CMK (cell line): ENCODE measurements at places on chromosomes 11 and 22.

DNA sequence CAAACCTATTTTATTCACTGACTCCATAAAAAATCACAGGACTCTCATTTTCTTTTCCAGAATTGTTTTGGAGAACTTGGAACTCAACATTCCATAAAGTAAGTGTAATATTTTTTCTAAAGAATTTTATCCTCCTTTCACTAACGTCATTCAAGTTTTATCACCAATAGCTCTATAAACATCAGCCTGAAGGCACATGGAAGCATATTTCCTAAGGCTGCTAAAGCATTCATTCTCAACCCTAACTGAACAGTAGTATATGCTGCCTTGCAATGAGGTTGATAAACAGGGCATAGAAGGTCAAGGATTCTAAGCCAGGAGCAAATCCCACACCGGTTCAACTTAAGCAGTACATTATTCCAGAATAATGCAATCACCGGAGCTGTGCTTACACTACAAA, 273.9 kb downstream of the RAB38 start:
- no peak for DNase-seq

DNA sequence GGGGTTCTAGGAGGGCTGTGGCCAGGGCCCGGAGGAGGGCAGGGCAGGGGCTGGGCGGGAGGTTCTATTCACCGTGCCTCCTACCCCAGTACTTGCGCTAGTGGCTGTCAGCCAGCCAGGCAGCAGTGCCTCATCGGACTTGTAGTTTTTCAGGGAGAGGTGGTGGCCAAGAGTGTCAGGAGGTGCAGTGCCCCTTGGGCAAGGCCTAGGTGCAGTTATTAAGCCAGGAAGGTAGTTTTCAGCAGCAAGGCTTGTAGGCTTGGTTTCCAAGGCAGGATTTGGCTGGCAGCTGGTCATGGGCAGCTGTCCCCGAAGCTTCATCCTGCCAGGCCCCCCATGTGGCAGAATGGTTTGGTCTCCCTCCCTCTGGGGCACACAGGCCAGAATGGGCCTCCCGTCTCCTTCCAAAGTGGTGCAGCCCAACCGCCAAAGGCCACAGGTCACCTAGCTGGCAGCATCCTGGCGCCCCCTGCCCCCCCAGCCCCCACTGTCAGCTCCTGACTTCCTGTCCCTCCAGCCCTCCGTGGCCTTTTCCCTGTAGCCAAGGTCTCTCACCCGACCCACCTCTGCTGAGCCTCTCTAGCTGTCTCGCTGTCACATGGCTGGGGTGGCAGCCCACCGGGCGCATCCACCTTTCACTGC, 8.5 kb downstream of the CCDC88B start:
- DNase-seq, result no peak

DNA sequence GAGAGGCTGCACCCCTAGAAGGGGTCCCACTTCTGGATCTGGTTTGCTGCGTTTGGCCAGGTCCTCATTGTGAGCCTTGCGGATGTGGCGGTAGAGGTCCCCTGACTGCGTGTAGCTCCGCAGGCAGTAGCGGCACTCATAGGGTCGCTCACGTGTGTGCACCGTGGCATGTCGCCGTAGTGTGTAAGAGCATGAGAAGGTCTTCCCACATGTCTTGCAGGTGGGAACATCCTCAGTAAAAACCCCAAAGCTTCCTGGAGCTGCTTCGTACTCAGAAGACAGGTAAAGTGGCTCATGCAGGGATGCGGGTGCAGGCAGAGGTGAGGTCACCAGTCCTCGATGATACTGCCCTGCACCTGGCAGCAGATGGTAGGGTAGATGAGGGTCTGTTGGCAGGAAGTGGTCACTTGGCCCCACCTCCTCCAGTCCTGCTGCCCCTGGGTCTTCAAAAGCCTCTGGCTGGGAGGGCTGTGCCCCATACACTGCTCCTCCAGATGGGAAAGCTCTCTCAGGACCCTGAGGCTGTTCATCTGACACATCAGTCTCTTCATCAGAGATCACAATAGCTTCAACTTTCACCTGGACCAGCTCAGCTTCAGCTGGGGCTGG, 1.7 kb downstream of the ZBTB3 start:
- no peak for DNase-seq

DNA sequence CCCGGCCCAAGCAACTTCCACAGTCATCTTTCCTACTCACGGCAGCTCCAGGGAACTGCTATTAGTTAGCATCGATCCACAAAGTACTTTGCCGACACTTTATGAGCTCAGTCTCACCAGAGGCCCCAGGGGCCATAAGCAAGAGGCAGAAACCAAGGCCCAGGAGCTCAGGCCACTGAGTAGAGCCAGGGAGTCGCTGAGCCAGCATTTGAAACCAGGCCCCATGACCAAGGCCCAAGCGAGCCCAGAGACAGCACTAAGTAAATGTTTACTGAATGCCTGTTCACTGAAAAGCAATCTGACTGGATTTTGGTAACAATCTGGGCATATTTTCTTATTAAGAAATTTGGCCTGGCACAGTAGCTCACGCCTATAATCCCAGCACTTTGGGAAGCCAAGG, 43.3 kb downstream of the ARRB1 start:
- DNase-seq, result no peak

GRCh38 chr22:49206281-49206680, 621.4 kb downstream of the BRD1 start:
- no peak for DNase-seq

DNA sequence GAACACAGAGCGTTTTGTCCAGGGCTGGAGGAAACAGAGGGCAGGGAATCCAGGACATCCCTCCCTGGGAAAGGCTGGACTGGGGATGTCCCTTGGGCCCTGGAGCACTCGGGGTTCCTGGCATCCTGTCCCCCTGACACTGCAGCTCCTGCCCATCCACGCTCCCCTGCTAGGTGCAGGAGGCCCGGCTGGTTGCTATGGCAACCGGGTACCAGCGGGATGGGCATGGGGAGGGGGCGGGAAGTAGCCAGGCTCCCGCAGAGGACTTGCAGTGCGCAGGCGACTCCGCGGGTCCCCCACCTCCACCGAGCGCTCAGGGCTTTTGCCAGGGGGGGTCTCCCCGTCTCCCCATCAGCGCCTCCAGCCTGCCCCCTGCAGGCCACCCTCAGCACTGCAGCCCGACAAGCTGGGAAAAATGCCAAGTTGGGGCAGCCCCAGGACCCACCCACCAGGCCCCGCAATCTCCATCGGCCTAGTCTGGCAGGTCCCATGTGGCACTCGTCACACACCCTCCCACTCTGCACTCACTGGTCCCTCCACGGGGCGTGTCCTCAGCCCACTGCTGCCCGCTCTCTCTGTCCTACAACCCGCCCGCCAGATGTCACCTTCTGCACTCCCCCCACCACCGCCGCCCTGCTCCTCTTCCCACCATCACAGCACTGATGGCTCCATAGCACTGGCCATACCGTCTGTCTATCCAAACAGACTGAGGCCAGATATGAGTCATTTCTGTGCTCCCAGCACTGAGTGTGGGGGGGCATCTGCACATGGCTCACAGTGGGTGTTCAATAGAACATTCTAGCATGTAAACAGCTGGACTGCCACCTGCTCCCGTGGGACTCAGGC, 31.5 kb downstream of the KIAA0930 start:
- DNase-seq, result no peak

DNA sequence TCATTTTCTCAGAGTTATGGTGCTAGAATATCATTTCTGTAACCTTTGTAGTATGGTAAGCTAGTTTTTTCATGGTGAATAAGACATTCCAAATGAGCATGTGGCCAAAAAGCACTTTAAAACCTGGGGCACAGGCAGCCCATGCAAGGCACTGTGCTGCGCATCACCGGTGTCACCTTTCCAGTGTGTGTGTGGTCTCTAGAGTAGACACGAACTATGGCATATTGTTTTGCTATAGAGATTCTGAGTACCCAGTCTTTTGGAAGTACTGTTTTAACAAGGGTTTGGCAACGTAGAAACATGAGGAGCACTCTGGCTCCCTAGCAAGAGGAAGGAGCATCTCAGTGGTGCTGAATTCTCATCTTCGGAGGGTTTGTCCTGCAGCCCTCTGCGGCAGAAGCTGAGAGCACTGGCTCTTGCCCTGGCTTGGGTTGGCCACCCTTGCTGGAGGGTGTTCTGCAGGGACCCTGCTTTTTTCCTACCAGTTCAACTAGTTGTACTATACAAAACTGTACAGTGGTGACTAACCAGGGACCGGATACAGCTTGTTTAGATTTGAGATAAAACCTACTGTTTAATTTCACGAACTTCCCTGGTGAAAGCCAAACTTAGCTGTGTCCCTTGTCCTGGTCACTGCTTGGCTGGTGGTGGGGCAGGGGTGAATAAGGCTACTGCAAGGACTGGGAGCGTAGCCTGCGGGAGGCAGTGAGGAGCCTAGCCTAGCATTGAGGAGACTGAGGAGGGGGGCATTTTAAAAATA, 135.7 kb downstream of the ATXN10 start:
- no peak for DNase-seq

GRCh38 chr11:33742249-33742851, 6.1 kb upstream of the CD59 start:
- no peak for DNase-seq

- DNase-seq, result no peak
Measured at GRCh38 chr22:39750759-39751158, 142.8 kb downstream of the ENTHD1 start.

DNA sequence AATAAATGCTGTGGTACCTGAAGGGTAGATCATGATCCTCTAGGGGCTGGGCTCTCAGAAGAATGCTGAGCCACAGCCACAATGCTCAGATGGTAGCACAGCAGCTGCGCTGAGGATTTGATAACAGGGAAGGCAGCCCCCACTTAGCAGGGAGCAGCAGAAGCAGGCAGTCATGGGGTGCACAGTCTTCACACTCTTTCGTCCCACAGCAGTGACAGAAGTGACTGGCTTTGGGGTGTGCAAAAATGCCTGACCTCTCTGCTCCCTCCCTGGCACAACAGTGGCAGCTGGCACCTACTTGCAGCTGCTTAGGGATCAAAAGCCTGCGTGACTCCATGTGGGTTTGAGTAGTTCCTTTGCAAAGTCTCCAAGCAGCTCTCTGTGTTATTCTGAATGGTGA, 1349.8 kb upstream of the RAG2 start:
- no peak for DNase-seq

DNA sequence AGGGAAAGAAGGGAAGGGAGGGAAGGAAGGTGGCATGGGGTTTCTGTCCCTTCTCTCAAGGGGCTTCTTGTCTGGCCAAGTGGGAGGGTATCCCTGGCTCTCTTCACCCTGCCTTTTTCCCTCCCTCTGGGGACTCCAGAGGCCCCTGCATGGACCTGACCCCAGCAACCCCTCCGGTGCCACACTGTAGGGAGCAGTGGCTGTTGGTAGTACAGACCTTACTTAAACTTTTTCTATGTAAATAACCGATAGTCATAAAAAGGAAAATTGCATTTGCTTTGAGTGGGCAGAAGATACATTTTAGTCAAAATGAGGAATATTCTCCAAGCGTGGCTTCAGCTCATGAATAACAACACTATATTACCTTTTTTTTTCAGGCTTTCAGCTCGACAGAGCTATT, 1384.0 kb downstream of the BRD1 start:
- no peak for DNase-seq

DNA sequence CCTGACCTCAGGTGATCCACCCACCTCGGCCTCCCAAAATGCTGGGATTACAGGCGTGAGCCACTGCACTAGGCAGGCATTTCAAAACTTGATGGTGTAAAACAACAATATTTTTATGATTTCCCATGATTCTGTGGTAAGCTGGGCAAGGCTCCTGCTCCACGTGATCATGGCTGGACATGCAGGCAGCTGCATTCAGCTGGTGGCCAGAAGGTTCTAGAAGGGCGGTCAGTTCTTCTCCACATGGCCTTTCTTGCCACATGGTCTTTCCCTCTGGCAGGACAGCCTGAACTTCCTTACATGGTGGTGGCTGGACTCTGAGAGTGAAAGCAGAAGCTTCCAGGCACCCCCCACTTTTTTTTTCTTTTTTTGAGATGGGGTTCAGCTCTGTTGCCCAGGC, 9.9 kb upstream of the RASD2 start:
- no peak for DNase-seq

DNA sequence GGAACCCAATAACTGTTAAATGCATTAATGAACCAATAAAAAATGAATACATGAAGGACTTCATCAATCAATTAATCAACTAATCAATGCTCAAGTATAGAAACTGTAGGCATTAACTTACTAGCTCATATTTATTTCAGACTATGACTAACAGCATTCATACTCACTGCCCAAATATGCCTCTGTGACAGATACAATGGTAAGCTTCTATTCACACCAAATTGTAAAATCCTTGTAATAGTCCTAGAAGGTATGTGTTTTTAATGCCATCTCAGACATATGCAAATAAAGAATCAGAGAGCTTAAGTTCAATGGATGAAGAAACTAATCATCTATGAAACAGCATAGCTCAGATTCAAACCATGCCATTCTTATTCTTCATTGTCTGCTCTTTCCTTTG, 1253.6 kb upstream of the TENM4 start:
- no peak for DNase-seq

- DNase-seq, result peak; percentile 58
Measured at GRCh38 chr11:65043881-65044501, 3.0 kb downstream of the SAC3D1 start.

GRCh38 chr22:44701824-44702478, at the start of gene PRR5:
Gene PRR5 (plus strand): TSS chr22:44702204. CDS start chr22:44702475, 271 bp downstream.
- DNase-seq, result peak; percentile 93

GRCh38 chr11:27395556-27396258, 32.7 kb upstream of the CCDC34 start:
- DNase-seq, result no peak

- no peak for DNase-seq
Measured at GRCh38 chr22:38074181-38075104, 9.5 kb downstream of the SLC16A8 start.

GRCh38 chr11:75280227-75280701, 39.7 kb downstream of the TPBGL start:
- peak; percentile 60 for DNase-seq

- peak; percentile 34 for DNase-seq
Measured at GRCh38 chr11:77819921-77820564, 479 bp downstream of the RSF1 start.

DNA sequence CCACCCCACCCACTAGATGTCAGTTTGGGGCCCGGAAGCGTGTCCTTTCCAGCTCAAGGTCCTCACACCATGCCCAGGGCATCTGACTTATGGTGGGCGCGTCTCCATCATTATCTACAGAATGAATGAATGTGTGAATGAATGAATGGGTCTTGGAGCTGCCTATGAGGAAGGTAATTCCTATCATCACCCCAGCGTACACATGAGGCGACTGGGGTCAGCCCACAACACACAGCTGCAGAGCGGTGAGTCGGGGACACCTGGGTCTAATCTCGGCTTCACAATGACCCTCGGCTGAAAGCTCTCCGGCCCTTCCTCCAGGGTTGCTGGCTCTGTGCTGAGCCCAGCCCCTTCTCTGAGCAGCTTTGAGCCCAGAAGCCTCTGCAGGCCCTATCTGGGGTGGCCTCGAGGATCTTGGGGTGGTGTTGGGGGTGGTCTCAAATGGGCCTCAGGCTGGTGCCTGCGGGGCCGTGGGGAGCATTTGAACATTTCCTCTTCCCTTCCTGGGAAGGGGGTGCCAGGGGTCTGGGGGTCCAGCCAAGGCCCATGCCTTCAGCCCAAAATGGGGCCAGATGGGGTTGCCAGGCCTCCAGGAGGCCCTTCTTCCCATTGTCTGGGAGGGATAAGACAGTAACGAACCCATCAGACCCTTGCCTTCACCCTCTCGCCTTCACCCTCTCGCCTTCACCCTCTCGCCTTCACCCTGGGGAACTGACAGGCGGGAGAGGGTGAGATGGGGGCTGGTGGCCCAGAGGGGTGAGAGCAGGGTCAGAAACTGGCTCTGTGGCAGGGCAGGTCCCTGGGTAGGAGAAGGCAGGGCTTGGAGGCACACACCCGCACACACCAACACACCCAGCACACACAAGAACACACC, 82.4 kb downstream of the MYEOV start:
- no peak for DNase-seq
